ENCODE measurements at places on chromosomes 5 and 9.

DNA sequence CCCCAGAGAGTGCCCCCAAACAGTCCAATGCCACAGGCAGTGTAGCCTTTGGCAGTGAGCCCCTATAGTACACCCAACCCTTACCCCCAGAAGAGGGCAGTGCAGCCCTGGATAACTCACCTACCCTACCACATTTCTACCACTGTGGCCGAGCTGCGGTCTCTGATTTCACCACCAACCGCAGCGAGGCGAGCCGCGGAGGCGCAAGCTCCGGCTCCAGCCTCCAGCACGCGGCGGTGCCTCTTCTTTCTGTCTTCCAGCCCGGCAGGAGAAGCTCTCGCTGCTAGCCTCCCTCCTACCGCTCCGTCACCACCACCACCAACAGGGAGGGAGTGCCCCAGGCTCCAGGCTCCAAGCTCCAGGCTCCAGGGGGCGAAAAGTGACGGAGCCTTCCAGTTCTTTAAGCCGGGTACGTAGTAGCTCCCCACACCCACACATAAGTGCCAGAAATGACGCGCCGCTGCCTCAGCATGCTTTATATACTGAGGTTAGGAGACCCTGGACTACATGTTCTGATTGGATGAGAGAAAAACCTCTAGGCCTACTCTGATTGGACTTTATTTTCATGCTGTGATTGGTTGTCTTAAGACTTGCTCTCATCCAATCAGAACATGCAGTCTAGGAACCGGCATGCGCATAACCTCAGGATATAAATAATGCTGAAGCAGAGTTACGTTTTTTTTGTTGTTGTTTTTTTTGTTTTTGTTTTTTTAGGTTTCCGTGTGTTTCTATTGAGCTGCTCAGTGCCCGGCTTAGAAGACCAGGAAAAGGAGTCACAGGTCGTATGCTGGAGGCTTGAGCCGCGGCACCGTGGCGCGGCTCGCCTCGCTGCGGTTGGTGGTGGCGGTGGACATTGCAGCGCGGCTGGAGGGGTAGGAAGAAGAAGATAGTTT is at the start of gene PCAT7:
Gene PCAT7 (plus strand): TSS at position 645 of the 893 bp plus-strand sequence.
- DNase-seq: peak; percentile 68

DNA sequence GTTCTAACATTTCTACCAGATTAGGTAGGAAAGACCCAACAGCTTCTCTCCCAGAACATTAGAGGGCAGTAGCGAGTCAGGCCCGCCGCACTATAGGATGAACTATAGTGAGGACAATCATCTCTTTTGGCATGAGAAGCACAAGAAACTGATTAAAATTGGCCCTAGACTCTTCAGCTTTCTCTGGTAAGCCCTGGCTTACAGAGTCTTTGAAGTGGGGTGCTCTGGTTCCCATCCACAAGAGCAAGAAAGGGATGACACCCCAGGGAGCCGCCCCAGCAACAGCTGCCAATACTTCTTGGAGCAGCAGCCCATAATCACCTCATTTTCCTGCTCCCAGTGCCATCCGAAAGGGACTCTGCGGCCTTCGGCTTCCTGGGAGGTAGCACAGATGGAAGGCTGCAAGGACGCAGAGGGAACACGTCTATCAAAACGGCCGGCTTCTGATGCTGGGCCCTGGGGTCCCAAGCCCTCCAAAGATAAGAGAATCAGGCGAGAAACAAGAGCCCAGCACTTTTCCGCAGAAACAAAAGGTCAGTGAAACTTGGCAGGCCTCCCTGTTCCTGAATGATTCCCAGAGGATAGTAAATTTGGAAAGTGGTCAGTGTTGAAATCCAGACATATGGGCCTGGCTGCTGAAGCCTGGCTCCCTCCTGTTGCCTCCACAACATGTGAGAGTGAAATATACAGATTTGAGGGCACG is 69.3 kb downstream of the HSD17B3 start:
- DNase-seq: peak; percentile 43

DNA sequence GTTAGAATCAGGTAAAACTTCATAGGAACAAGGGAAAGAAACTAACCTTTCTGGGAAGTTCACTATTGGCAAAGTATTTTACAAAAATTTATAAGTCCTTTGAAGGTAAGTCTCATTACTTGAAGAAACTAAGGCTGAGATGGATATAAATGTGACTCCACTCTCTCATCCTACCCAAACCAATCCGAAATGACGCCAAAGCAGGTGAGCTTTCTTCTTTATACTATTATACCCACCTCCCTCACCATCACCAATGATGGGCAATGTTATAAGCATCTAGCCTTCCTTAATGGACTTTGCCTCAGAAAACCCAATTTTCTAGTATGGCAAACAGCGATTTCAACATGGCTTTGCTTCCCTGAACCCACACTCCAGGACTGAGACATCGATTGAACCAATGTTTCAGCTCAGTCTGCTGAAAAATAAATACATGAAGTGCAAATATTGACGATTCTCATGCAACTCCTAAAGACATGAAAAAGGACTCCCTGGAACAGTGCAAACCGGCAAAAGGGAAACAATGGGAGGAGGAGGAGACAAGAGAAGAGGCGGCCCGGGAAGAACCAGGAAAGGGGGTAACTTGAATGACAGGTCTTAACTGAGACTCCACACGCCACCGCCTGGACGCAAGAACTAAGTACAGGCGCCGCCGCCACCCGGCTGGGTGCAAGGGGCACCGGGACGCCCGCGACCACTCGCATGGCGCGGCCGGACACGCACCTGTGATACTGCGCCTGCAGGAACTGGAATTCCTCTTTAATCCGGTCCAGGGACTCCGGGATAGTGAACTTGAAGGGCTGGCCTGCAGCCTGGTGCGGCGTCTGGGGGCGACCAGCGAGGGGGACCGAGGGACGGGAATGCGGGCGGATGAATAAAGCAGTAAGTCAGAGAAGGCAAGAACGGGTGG is 2.5 kb downstream of the TLE1 start:
- DNase-seq: no peak

GRCh38 chr5:180301253-180301652 is 9.4 kb upstream of the MAPK9 start:
- DNase-seq: no peak

DNA sequence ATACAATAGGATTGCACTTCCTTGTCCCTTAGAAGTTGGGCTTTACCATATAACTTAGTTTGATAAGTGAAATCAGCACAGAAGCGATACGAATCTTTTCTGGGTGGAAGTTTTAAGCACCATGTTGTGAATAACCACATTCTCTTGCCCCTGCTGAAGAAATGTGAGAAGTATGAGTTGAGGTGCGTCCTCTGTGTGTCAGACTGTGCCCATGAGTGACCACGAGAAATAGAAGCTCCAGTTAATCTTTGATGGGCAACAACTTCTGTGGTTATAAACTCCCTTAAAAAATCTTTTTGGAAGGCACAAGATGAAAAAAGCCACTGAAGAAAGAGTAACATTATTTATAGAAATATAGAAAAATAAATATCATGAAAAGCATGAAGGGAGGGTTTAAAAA is 668.2 kb downstream of the DTWD2 start:
- DNase-seq: no peak

- DNase-seq: no peak
Observed at GRCh38 chr9:117551171-117551570, 136.3 kb upstream of the ASTN2 start.

DNA sequence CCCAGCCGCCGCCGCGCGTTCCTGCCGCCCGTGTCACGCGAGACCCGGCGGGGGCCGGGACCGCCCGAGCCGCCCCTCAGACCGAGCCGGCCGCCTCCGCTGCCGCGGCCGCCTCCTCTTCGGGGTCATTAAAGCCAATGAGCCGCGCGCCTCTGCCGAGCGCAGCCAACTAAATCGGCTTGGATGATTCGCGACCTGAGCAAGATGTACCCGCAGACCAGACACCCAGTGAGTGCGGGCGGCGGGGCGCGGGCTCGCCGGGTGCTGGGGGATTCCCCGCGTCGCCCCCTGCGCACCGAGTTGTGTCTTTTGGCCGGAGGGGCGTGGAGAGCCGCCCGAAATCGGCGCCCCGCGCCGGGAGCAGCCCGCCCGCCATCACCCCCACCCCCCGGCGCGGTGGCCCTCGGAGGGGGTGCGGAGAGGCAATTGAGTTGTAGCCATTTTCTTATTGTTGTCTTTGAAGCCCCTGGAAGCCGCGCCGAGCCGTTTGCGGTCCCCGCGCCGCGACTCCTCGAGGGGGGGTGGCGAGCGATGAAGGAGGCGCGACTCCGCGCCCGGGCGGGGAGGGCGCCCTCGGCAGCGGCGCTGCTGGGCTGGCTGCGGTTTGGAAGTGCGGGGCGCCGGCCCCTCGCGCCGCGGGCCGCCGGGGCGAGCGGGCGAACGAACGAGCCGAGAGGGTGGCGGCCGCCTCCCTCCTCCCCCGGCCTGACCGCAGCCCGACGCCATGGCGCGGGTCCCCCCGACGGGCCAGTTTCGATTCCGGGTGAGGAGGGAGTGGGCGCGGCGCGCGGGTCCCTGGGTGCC is 1.0 kb downstream of the TLE4 start:
- DNase-seq: peak; percentile 64

DNA sequence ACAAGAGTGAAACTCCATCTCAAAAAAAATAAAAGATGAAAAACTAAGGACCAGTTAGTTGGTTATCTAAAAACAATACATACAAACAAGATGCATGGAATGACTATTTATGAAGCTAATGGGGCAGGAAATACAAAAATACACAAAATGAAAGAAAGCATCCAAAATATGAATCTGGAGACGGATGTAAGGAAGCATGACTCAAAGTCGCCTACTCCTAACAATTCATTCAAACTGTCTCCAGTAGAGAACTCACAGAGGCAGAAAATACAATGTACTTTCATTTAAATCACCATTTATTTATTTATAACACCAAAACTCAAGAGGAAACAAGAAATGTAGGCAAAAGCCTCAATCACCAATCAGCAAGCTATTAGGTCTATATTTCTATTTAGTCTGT is 68.4 kb downstream of the SCAI start:
- no peak for DNase-seq

- DNase-seq: peak; percentile 62
Observed at GRCh38 chr5:66553916-66554575, 42.1 kb upstream of the MAST4 start.

GRCh38 chr9:93228453-93228852 is 44.5 kb downstream of the WNK2 start:
- DNase-seq: no peak

- no peak for DNase-seq
Observed at GRCh38 chr5:36613771-36614656, 7.6 kb downstream of the SLC1A3 start.

GRCh38 chr5:148702019-148702596 is 47.8 kb upstream of the HTR4 start:
- no peak for DNase-seq

DNA sequence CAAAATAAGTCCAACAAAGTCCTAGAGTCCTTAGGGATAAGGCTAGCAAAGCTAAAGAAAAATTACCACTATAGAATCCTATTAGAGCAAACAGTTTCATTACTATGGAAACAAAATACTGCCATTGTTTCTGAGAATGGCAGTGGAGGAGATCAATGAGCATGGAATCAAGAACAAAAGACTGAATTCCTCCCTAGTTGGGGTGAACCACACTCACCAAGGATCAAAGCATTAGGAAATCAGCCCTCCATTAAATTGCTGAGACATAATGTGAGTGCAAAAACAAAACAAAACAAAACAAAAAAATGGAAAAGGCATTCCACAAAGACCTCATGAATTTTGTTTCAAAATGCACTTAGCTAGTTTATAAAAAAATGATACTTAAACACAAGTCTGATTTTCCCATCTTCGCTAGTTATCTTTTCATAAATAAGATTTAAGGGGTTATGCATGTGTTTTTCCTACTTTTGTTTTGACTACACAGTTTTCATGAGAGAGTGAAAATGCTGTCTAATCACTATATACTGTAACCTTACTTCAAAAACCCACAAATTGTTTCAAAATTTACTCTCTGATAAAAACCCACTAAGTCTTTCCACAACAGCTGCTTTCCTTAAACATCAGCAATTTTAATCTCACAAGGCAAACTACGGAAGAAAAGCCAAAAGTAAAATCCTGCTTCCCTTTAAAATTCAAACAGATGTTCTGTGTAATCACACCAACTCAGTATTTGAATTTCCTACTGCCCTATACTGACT is 9.7 kb downstream of the SERINC5 start:
- DNase-seq: no peak

DNA sequence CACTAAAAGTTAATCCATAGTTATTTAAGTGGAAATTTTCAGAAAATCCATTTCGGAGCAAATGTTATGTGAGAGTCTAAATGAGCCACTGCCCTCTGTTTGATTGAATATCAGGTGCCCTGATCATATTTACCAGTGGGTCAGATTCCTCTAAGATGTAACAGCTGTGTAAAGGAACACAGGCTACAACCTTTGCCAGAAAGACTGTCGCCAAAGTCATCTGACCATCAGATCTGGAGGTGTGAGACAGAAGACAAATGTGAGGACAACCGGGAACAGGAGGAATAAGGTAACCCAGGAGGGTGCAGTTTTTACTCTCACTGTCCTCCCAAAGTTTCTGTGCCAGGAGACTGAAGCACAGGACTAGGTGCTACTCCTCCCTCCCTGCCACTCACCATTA is 90.8 kb downstream of the CAAP1 start:
- DNase-seq: no peak

DNA sequence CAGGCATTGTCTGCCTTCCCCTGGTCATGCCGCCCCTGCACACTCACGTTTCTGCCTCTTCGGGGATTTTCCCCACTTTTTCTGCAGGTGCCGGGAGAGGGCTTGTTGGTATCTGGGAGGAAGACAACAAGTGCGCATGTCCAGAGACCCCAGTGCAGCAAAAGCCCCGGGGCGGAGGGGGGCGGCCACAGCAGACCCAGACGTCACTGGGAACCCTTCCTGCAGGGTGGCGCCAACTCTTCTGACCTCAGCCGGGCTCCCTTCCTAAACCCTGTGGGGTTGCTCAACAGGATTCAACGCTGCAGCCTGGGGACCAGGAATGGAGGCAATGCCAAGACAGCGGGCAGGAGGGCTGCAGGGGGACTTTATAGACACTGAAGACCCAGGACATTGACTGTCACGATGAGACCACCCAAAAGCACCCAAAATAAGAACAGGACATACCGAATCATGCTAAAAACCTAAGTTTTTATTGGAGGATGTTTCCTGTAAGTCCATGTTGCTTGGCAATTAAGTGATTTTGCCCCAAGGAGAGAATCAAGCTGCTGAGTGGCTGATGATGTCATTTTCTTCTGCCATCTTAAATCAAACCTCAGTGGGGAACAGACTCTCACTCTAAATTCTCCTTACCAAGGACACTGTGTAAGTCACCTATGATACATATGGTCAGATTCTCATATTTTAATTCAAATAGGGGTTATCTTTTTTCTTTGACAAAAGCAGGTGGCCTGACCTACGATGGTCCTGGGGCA is 62.9 kb upstream of the SIMC1 start:
- no peak for DNase-seq

DNA sequence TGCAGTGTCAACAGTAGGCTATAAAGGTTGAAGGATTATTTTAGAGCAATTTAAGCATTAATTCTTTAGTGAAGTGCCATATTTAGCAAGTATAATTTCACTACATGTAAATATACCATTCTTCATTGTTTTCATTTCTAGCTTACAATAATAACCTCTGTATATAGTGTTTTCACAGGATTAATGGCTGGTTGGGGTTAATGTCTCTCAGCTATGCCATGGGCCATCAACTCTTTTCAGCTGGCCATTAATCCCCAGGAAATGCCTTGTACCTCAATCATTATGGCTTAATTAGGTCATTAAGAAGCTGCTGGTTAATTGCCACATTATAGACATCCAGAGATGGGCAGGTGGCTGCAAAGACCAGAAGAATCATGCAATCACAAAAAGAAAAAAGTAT is 715.1 kb downstream of the MAT2B start:
- DNase-seq: no peak
